LoVo (cell line): ENCODE measurements at places on chromosomes 16 and 17.
A peak's percentile ranks its signal among the peaks of the same experiment; 100 is the strongest.

GRCh38 chr16:11586378-11586855 is 302 bp downstream of the LITAF start:
- DNase-seq, result no peak

DNA sequence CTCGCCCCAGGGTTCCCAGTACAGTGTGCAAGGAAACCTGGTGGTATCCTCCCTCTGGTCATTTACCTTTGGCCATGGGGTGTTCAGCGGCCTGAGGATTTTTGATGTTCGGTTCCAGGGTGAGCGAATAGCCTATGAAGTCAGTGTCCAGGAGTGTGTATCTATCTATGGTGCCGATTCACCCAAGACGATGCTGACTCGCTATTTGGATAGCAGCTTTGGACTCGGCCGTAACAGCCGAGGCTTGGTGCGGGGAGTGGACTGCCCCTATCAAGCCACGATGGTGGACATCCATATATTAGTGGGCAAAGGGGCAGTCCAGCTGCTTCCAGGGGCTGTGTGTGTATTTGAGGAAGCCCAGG is 1.2 kb downstream of the AOC2 start:
- DNase-seq, result no peak

DNA sequence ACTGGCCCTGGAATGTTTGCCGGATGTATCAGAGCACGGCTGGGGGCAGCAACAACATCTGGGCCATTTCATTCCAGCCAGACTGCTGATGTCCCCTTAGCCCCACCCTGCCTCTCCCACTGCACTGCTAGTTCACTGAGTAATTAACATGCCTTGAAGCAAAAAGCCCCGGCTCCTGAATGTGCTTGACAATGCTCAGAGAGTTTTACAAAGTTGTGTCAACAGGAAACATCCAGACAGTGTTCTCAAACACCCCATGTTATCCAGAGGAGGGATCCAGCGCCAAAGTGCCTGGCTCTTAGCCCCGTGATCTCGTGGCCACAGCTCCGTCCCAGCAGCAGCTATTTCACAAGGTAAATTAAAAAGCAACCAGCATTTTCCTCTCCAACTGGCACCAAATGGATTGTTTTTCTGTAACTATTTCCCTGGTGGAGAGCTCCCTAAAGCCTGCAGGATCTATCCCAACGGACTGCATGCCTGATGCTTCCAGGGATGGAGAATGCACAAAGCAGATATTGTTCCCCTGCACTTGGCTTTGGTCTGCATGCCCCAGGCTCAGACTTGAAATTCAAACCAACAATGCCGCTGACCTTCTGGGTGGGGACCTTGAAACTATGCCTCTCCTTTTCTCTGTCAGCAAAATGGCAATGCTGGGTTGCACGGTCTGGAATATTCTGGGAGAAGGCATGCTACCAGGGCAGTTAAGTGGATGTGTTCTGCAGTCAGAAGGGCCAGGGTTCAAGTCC is 115.6 kb upstream of the CDH5 start:
- DNase-seq, result no peak

- DNase-seq, result no peak
Observed at GRCh38 chr17:19551165-19551564, 17.5 kb downstream of the SLC47A1 start.

GRCh38 chr16:72317446-72317845 is 145.5 kb upstream of the PMFBP1 start:
- DNase-seq, result no peak

DNA sequence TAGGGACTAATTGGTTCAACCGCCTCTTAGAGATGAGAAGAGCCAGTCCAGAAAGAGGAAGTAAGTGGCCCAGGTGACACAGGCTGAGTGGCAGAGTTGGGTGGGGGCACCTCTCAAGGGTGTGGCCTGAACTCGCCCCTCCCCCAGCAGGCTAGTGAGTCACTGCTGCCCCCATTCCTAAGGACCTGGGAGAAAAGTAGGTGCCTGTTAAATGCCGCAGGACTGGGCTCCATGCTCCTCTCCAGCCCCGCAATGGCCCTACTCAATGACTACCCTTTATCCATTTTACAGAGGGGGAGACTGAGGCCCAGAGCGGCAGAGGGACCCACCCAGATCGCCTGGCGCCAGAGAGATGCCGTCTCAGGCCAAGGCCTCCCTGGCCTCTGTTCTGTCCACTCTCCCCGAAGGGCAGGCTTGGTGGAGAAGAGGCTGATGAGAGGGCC is 8.1 kb downstream of the TMEM235 start:
- DNase-seq, result no peak

GRCh38 chr17:56347639-56348038 is 194.4 kb downstream of the ANKFN1 start:
- no peak for DNase-seq

- no peak for DNase-seq
Observed at GRCh38 chr17:609232-609810, 105.3 kb downstream of the VPS53 start.

- no peak for DNase-seq
Observed at GRCh38 chr17:59643159-59644140, 23.8 kb downstream of the CLTC start.

DNA sequence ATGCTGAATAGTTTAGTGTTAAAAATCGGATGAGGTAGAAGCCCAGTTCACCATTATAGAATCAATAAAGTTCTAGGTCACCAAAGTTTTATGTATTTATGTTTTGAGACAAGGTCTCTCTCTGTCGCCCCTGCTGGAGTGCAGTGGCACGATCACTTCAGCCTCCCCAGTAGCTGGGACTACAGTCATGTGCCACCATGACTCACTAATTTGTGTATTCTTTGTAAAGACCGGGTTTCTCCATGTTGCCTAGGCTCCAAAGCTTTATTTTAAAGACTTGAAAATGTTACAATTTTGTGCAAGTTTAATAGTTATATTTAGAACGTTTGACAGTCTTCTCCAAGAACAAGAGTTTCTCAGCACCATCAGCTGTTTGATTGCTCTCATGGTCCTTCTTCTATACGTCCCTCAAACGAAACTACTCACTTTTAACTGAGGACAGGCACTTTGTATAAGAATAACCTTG is 32.1 kb downstream of the NDE1 start:
- peak; percentile 46 for DNase-seq

DNA sequence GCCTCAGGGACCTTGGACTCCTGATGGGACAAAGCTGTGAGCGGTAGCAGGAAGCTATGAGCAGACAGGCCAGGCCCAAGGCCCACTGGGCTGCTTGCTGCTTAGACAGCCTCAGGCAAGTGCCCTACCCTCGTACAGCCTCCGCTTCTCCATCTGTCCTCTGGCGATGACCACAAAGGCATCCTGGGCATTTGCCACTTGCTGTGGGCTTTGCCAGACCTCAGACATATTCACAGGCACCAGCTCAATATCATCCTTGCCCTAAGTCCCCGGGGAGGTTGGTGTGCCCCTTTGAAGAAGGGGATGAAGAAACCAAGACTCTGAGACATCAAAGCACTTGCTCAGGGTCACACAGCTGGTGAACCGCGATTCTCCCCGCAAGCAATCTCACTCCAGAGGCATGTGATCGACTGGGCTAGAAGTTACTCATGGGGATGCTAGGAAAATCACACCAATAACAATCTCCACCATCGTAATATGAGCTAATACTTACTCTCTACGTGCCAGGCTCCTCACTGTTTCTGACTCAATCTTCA is 21.7 kb downstream of the PPL start:
- DNase-seq, result peak; percentile 29

GRCh38 chr16:61289141-61289540 is 747.1 kb downstream of the CDH8 start:
- DNase-seq, result no peak

DNA sequence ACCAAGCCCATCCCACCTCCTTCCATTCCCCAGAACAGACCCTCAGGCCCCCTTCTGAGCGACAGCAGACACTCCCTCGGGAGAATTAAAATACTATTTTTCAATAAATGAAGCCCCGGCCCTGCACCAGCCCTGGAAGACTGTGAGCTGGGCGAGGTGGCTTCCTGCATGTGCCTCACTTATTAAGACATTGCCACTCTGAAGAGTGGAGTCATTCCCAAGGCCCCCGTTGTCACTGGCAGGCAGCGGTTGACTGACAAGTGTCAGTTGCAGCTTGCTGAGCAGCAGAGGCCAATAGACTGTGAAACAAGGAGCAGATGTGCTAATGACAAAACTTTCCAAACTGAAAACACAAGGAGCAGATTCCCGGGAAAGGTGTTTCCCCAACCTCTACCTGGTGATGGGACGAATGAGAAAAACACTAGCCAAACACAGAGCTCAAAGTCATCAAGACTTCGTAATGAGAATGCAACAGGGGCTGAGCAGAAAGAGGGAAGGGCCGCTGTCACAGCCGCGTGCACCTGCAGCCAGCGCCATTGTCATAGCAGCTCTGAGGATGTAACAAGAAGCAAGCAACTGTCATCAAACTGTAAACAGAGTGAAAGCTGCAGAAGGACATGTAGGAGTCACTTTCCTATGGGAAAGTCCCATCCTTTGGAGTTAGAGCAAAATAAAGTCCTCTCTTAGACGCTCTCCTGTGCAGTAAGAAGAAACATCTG is 232.1 kb downstream of the C16orf78 start:
- DNase-seq, result no peak

- peak; percentile 32 for DNase-seq
Observed at GRCh38 chr17:57104461-57105175, 19.6 kb downstream of the AKAP1 start.

GRCh38 chr16:52906281-52906680 is 146.4 kb downstream of the CHD9NB start:
- no peak for DNase-seq

DNA sequence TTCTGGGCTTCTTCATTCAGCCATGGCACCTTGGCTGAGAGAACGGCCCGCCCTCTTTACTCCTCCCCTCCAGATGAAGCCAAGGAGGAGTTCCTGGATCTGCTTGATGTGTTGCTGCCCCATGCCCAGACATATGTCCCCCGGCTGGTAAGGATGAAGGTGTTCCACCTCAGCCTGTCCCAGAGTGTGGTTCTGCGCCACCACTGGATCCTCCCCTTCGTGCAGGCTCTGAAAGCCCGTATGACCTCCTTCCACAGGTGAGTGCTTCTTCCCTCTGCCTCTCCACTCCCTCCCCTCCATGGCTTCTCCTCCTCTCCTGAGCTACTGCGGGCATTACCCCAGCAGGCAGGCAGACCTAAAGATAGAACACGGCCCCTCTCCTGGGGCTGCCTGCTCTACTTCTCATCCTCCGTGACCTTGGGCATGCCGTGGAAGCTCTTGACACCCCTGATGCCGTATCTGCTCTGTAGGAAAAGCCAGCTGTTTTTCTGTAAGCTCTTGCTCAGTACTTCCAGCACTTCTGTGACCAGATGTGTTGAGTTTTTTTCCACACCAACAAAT is 8.7 kb downstream of the USB1 start:
- no peak for DNase-seq
